A549 treated with CORT108297 at 1 μM for 4 hours (cell line): ENCODE measurements at places on chromosomes 6 and 20. TPM values are rescaled to one million over a fixed set of nuclear protein-coding genes. Genes with fewer than 3 reads are reported as not detected.

UNC5CL gene
- total RNA-seq: 0.34 to 0.52 TPM (median 0.45 TPM) in 5 replicates

TBC1D32 gene
- 0.93 to 1.8 TPM (median 1.1 TPM) in 5 replicates for total RNA-seq

BPIFA1 gene
- total RNA-seq: not detected in 5 replicates

SAMHD1 gene
- 6.3 to 7.4 TPM (median 6.8 TPM) in 5 replicates for total RNA-seq

TBXT gene
- total RNA-seq: not detected in 5 replicates

CCN5 gene
- 24.5 to 42.8 TPM (median 29.3 TPM) in 5 replicates for total RNA-seq

CDH22 gene
- 0.02 to 0.09 TPM (median 0.03 TPM) in 5 replicates for total RNA-seq

HINT3 gene
- 6.6 to 7.5 TPM (median 7.4 TPM) in 5 replicates for total RNA-seq

HCRTR2 gene
- not detected in 5 replicates for total RNA-seq

CGA gene
- total RNA-seq: 0.09 to 0.22 TPM (median 0.20 TPM) in 4 of 5 replicates, not detected in the other

HTR1B gene
- total RNA-seq: 0.05 to 0.19 TPM (median 0.10 TPM) in 5 replicates

HLA-DOA gene
- 0.14 TPM in 1 of 5 replicates, not detected in the others for total RNA-seq

HSPA12B gene
- total RNA-seq: 0.35 to 0.62 TPM (median 0.50 TPM) in 5 replicates

DEFB132 gene
- not detected in 5 replicates for total RNA-seq

IRF4 gene
- 0.13 to 0.45 TPM (median 0.14 TPM) in 5 replicates for total RNA-seq

LRRC73 gene
- 0.63 to 1.4 TPM (median 1.3 TPM) in 5 replicates for total RNA-seq

PDYN gene
- total RNA-seq: not detected in 5 replicates

FGD2 gene
- not detected in 5 replicates for total RNA-seq

TUBB1 gene
- total RNA-seq: 0.02 to 0.06 TPM (median 0.02 TPM) in 3 of 5 replicates, not detected in the others

ANKRD66 gene
- not detected in 5 replicates for total RNA-seq

HLA-DQB1 gene
- not detected in 5 replicates for total RNA-seq

BNIP5 gene
- not detected in 5 replicates for total RNA-seq

RIN2 gene
- total RNA-seq: 26.6 to 29.8 TPM (median 29.4 TPM) in 5 replicates

LY6G6D gene
- not detected in 5 replicates for total RNA-seq

CALHM4 gene
- 0.16 TPM in 1 of 5 replicates, not detected in the others for total RNA-seq

XPO5 gene
- 24.7 to 29.7 TPM (median 29.3 TPM) in 5 replicates for total RNA-seq

FAM217B gene
- 5.7 to 6.7 TPM (median 5.8 TPM) in 5 replicates for total RNA-seq

KIF25 gene
- total RNA-seq: 0.05 to 0.39 TPM (median 0.07 TPM) in 3 of 5 replicates, not detected in the others

CRISP3 gene
- not detected in 5 replicates for total RNA-seq

FILIP1 gene
- total RNA-seq: 0.18 to 0.53 TPM (median 0.32 TPM) in 5 replicates

MYCT1 gene
- total RNA-seq: 0.03 to 0.14 TPM (median 0.03 TPM) in 5 replicates

TSBP1 gene
- not detected in 5 replicates for total RNA-seq
